ENCODE measurements at places on chromosomes 6 and 20. TPM values are rescaled to one million over a fixed set of nuclear protein-coding genes. Genes with fewer than 3 reads are reported as not detected.

Gene DPPA5
- total RNA-seq = not detected

- DNase-seq = peak; percentile 74
These were observed 5.2 kb downstream of the SYTL3 start for GRCh38 chr6:158654960-158655489.

DNA sequence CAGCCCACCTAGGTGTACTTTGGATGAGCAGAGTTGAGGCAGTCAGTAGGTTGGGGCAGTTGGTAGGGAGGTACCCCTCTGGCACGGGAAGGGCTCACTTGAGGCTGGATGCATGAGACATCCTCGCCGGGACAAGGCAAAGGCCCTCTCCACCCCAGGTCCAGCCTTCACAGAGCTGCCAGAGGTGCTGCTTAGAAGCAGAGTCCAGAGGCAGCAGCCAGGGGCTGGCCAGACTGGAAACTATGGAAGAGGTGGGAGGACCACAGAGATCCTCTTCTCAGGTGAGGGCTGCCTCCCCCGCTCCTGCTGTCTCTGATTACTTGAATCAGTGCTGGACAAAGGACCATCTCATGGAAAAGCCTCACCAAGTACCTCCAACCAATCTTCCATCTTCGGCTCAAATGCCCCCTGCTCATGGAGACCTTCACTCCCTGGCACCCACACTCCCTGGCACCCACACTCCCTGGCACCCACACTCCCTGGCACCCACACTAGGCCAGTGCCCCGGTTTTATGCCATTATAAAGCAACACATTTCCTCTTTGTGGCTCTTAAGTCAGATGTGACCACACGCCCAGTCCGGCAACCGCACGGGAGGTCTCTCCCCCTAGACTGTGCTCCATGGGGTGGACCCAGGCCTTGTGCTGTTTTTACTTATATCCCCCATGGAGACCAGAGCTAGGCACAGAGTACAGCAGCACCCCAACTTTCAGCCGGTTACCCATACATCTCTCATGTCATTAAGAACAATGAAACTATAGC, 100.1 kb downstream of the YTHDF1 start:
- no peak for DNase-seq

DNA sequence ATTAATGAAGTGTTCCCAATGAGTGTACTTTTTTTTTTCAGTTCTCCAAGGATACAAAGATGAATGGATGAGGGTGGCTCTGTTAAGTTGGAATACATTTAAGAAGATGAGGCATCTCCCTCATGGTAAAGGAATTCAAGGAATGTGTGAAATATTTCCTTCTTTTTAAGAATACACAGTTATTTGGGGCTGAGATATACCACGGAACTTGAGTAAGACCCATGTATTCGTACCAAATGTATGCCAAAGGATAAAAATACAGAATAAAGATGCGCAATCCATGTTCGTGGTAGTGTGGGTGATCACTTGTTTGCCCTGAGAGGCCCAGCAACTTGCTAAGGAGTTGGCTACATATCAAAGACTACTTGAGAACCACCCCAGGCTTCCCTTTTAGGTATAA, 164.2 kb upstream of the TCF21 start:
- peak; percentile 68 for DNase-seq

GRCh38 chr20:33812152-33812849, 1.2 kb downstream of the CHMP4B start:
- DNase-seq = peak; percentile 81

DNA sequence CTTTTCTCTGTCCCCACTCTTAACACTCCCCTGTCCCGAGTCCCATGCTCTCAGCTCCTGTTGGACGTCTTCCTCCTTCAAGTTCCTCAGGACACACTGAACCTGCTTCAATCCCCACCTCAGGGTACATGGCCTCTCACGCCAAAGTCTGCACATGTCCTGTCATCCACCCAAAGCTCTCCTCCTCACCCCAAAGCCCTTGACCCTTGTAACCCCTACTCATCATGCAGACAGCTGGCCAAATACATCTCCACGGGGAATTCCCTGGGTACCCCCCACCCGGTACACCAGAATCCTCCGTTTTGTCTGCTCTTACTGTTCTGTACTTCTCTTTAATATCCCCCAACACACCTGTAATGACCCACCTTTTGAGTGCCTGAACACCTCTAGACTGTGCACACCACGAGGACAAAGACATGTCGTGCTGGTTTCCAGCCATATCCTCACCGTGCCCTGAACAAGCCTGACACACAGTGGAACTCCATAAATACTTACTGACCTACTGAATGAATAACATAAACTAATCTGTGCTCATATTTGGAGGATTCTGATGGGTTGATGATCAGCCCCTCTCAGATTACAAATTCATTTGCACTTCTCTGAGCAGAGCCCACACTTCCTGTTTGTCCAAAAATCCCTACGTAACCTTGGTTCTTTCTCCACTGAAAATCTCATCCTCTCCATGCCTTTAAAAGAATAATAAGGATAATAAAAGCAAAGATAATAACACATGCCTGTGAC, 66.8 kb upstream of the EYA2 start:
- DNase-seq = peak; percentile 24

DNA sequence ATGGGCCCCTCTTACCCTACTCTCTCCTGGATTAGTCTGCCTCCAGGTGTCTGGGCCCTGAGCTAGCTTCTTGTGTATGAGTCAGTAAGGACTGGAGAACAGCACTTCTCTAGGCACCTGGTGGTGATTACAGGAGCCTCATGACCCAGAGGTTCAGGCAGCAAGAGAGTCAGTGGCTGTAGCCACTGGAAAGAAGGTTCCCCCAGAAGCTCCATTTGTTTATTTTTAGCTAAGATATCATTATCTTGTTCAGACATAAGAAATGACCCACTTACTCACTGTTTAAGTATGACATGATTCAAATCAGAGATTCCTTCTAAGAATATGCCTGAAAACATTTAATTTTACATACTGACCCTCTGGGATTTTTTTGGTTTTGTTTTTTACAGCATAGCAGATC, 23.6 kb upstream of the SLC4A11 start:
- no peak for DNase-seq

Gene FOXF2
- total RNA-seq = not detected

- DNase-seq = no peak
These were observed 347.3 kb downstream of the THBS2 start for GRCh38 chr6:168906391-168906790.

DNA sequence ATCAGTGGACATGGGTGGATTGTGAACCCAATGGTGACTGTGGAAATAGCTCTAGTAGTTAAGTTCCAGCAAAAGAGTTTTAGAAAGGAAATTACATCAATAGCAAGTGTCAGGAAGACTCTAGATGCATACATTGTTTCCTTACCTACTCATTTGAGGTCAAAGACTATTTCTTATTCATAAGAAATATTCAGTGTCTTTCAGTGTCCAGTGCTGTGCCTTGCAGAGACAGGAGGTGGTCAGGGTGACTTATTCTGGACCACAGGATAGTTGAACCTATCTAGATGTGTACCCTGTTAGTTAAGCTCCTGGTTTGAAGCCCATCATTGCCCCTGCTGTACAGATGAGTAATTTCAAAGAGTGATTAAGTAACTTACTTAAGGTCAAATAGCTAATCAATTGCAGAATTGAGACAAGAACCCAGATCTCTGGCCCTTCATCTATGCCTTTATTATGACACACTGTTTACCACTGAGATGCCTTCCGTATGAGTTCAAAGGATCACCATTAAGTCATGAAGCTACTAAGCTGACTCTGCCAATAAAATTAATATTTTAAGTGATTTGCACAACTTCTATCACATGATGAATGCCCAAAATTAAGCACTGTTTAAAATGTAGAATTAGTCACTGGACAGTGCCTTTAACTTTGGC, 136.1 kb downstream of the PDSS2 start:
- DNase-seq = peak; percentile 17

GRCh38 chr6:24524805-24525204, 30.0 kb downstream of the ALDH5A1 start:
- DNase-seq = peak; percentile 38

Gene RIPOR2
- total RNA-seq = 1.7 TPM

Gene CST2
- not detected for total RNA-seq

DNA sequence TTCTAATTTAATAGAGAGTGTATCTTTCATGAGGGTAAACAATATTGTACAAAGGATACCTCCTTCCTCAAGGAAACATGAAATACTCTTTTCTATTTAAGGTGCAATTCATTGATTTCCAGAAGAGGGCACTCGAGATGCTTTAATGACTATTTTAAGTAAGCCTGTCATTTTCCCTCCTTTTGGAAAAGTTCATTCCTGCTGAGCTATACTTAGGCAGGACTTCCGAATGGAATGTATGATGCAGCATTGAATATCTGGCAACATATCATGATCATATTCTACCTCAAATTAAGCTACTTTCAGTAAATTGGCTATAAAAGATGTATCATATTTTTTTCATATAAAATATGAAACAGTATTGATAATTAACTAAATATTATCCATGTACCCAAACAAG, 5.0 kb downstream of the DST start:
- DNase-seq = peak; percentile 77

DNA sequence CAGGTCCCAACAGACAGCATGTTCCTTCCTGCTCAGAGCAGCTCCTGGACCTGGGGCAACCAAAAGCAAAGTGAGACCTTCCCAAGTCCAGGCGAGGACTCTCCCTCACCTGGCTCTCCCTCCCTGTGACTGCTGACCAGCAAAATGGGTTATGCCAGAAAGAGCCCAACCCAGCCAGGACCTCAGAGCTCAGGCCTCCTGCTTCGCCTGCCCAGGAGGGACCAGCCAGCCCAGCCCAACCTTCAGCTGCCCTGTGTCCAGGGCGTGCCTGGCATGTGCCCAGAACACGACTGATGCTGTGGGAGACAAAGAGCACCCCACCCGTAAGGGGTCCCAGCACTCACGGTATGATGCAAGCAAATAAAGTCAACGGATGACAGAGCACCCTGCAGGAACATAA, 74.0 kb upstream of the CST7 start:
- no peak for DNase-seq

DNA sequence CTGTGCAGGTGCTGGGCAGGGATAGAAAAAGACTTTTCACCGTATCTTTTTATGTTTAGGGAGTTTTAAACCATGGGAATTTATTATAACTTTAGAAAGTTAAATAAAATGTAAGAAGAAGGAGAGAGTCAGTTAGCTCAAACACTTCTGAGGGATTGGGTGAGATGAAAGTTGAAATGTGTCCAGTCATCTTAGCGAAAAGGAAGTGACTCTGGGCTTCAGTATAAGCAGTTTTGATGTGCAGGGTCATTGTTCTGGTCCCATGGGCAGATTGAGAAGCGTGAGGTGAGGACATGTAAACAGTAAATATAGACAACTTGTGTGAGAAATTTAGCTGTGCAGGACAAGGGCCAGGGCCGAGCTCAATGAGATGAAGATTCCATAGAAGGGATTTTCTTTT, 66.9 kb downstream of the TOX2 start:
- no peak for DNase-seq

Gene PRL
- not detected for total RNA-seq

- DNase-seq = no peak
These were observed 329.6 kb downstream of the TAF4 start for GRCh38 chr20:61736001-61736635.

- DNase-seq = peak; percentile 75
These were observed 157.8 kb upstream of the PREP start for GRCh38 chr6:105560611-105561066.

DNA sequence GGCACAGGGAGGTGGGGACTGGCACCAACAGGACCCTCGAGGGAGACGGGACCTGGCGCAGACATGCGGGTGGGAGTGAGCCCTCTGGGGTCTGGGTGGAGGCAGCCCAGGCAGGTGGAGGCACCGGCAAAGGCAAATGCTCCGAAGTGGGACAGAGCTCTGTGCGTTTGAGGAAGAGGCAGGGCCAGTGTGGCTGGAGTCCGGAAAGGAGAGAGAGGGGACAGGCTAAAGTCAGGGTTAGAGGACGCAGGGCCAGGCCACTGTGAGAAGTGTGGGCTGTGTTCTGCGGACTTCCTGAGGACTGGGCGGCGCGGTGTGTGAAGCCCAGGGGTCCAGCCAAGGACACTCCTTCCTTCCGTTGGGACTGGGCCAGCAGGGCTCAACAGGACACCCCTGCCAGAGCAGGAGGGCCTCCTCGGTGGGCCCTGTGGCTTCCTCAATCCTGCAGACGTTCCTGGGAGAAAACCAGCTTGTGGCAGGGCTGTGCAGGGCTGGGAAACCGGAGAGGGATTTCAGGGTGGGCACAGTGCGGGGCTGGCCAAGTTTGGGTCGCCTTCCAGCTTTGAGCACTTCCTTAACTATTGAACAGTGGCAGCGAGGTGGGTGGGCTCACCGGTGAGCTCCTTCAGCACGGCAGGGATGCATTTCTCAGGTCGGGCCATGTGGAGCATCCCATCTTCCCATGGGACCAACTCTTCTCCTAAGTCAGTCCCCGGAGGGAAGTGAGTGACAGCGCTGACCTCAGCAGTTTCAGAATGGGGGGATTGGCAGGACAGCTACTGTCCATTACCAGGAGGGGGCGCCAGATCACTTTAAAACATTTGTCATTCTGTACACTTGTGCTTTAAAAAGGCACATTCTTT, 22.5 kb downstream of the MOCS3 start:
- DNase-seq = peak; percentile 69

DNA sequence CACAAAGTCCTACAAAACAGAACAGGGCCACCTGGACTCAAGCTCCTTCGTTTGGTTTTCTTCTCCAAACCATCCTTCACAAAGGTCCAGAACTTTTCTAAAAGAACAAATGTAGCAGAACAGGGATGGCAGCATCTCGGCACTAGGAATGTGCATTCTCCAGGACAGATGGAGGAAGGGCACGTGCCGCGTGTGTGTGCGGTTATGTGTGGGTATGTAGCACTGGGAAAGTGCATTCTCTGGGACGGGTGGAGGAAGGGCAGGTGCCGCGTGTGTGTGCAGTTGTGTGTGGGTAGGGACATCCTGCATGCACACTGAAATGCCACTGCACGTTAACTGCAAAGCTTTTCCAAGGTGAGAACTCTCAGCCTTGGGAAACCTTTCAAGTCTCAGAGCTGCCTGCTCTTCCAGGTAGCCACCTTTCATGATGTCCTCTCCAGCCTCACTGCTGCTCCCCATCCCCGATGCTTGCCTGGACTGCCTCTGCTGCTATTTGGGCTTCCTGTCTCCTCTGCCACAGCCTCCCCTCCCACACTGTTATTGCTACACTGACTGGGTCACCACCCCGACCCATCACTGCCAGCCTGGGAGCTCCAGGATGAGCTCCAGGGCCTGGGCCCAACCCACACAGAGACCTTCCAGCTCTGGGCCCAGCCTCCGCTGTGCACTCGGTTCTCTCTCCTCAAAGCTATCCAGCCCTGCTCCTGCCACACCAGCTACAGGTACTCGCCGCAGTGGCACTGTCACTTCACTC, 47.6 kb downstream of the EZR start:
- no peak for DNase-seq

DNA sequence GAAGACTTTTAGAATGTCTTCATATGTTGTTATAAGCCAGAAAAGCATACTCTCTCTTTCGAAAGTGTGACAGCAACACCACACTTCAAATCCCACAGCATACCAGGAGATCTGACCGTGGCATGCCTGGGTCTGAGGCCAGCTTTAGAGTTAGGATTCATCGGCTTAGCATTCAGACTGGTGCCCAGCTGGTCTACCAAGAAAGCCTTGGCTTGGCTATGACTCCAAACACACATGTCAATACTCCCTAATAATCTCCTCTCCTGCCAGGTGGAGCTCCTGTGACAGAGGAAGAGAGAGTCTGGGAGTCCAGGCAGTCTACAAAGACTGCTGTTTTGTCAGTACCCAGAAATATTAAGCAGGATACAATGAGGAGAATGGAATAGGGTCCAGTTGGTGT, 77.1 kb upstream of the MAN1A1 start:
- DNase-seq = peak; percentile 81

- peak; percentile 8 for DNase-seq
These were observed 89.2 kb downstream of the ARID1B start for GRCh38 chr6:156866220-156867015.

Gene OR2B6
- not detected for total RNA-seq
